Cardiac fibroblast (primary cell): ENCODE measurements at places on chromosomes 5 and 9.

DNA sequence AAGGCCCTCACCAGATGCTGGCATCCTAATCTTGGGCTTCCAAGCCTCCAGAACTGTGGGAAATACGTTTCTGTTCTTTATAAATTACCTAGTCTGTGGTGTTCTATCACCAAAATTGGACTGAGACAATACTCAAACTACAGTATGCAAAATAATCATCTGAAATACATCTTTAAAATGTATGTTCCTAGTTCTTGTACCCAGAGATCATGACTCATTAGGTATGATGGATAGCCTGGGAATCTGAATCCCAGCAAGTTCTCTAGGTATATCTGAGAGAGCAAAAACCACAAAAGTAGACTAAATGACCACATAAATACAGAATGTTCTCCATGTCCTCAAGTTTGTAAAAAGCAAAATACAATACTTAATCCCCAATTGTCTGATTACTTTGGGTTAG lies 166.3 kb downstream of the YIPF5 start:
- DNase-seq: no peak

DNA sequence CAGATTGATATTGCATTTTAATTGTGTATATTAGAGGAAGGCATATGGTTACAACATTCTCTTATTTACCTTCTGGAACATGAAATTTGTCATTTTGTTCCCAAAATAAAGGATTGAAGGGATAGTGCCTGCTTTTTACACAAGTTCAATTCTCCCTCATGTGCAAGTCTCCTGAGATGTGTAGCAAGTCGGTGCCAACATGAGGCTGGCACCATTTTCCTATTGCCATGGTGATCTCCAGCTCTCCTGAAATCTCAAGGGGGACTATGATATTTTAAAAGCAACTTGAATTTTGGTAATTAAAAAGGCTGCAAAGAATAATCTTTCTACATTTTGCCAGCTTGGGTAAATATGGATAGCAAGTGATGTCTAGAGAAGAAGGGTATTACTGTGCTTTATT lies 693.3 kb upstream of the WWC1 start:
- DNase-seq: no peak

- DNase-seq: peak; percentile 65
Observed at GRCh38 chr5:95727764-95728191, 3.4 kb upstream of the RHOBTB3 start.

DNA sequence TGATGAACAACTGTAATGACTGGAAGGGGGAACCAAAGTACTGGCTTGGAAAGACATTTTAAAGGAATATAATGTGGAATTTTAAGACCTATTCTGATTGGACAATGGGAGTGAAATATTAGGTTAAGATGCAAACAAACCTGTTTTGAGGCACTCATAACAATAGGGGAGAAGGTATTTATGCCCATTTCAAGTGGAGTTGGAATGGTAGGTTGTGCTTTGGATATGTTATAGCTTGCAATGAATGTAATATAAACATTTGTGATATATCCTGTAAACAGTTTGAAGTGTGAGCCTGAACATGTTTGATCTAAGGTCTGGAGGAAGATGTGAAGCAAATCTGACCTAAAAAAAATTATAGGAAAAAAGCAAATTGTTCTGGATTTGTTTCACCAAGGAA lies 129.6 kb upstream of the GRHPR start:
- no peak for DNase-seq

- no peak for DNase-seq
Observed at GRCh38 chr9:123738648-123739047, 191.3 kb downstream of the DENND1A start.
